ENCODE measurements at places on chromosomes 11 and 22.

DNA sequence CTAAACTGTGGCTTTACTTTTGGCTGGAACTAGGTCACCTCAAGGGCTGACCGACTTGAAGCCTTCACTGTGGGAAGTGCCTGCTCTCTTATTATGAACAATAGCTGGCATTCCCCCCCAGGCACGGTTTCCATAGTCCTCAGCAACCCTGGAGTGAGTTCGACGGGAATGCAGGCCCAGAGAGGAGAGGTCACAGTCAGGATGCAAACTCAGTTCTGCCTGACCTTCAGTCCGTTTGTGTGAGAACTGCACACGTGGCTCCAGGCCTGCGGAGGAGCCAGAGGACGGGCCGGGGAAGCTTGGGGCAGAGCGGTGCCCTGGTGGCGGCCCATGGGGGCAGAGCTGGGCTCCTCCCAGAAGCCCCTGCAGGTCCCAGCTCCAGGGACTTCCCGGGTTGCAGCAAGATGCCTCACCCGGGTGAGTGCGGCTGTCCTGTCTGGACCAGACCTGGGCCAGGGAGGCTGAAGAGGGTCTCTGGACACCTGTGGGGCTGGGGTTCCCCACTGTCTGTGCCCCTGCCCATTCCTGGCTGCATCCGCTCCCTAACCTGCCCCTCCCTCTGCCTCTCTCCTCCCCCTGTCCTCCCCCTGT is 17.2 kb downstream of the SLC25A18 start:
- DNase-seq = no peak

DNA sequence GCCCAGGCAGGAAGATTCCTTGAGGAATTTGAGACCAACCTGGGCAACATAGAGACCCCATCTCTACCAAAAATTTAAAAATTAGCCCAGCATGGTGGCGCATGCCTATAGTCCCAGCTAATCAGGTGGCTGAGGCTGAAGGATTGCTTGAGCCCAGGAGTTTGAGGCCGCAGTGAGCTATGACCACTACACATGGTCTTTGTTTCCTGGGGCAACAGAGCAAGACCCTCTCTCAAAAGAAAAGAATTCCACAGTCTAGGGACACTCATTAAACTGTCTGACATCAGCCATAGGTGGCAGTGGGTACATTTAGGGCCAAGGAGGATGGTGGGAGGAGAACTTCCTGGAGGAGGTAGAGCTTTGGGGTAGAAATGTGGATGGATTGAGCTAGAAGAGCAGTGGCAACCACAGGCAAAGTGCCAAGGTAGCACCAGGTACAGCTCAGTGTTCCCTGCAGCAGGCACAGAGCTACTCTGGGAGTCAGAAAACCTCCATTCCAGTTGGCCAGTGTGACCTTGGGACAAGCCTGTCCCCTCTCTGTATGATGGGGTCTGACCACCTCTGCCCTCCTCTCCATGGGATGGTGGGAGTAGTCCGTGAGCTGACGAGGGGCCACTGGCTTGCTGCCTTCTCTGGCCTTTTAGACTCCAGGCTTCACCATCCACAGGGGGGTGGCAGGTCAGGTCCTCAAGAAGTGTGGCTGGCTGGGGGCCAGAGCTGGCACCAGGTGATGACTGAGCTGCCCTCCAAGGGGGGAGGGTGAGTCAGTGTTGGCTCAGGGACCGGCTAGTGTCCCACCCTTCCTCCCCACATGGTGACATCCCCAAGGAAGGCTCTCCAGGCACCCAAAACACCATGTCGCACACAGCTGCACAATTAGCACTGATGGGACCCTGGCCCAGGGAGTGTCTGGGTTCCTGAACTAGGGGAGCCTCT is 3.7 kb upstream of the CLCF1 start:
- DNase-seq = no peak

DNA sequence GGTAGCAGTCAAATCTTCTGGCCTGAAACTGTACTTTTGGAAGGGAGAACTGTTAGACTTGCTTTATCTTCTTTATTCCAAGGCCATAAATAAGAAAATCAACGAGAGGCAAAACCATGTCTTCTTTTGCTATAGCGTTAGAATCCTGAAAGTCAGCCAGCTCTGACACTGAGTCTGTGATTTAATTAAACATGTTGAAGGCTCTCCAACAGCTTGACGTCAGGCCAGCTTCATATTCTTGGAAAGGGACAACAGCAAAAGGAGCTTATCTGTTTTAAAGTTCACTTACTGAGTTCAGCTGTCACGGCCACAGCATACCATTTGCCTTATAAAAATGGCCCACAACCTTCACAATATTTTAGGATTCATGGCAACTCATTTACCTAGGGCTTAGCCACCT is 131.0 kb upstream of the LDLRAD3 start:
- no peak for DNase-seq

GRCh38 chr11:34213366-34213765 is 107.9 kb downstream of the NAT10 start:
- no peak for DNase-seq

- DNase-seq = no peak
These were observed 4.6 kb downstream of the SAA2 start for GRCh38 chr11:18243783-18244362.

GRCh38 chr11:8544807-8545206 is 49.2 kb downstream of the STK33 start:
- DNase-seq = no peak

DNA sequence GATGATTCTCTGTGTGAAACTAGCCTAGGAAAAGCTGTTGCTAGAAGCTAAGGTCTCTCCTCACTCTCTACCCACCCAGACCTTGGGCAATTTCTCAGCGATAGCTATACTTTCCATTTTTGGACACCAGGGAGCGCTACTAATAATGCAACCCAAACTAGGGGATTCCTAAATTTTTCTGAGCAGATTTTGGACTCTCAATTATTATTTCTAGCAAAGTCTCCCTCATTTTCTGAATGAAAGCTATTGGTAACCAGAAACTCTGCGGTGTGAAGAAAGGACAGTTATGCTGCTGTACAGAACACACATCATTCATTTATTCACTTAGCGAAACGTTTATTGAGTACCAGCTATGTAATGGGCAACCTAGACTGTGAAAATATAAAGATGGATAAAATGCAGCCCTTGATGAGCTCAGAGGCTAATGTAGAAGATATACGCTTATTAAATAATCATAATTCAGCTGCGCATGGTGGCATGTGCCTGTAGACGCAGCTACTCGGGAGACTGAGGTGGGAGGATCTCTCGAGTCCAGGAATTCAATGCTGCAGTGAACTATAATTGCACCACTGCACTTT is 6.1 kb upstream of the STIM1 start:
- DNase-seq = no peak
